Progenitor cell of endocrine pancreas (in vitro differentiated cells): ENCODE measurements at places on chromosomes 16 and 17. TPM values are rescaled to one million over a fixed set of nuclear protein-coding genes. Genes with fewer than 3 reads are reported as not detected.

CCR7 gene
- total RNA-seq = not detected in 2 replicates

PNMT gene
- 2.5 and 3.1 TPM in 2 replicates for total RNA-seq

C16orf96 gene
- total RNA-seq = 1.2 and 1.7 TPM in 2 replicates

KRTAP4-9 gene
- total RNA-seq = not detected in 2 replicates

NBR1 gene
- total RNA-seq = 54.8 and 59.5 TPM in 2 replicates

TRPV2 gene
- 1.3 and 2.1 TPM in 2 replicates for total RNA-seq

MPV17L gene
- 36.9 and 37.6 TPM in 2 replicates for total RNA-seq

TP53TG3D gene
- not detected in 2 replicates for total RNA-seq

C16orf86 gene
- total RNA-seq = 2.5 and 2.6 TPM in 2 replicates

CDRT15 gene
- total RNA-seq = not detected in 2 replicates

SCIMP gene
- not detected in 2 replicates for total RNA-seq

TSEN54 gene
- total RNA-seq = 56.0 and 56.4 TPM in 2 replicates

TTLL6 gene
- 2.9 and 4.0 TPM in 2 replicates for total RNA-seq

ZNF423 gene
- 47.7 and 49.8 TPM in 2 replicates for total RNA-seq

CCL13 gene
- total RNA-seq = not detected in 2 replicates

OR4D1 gene
- not detected in 2 replicates for total RNA-seq

DNAJA2 gene
- total RNA-seq = 62.8 and 63.7 TPM in 2 replicates

TMEM106A gene
- 5.1 and 8.6 TPM in 2 replicates for total RNA-seq

TBC1D28 gene
- total RNA-seq = 0.14 and 0.16 TPM in 2 replicates

CNGB1 gene
- not detected in 2 replicates for total RNA-seq

TP53TG3 gene
- total RNA-seq = not detected in 2 replicates

IGF2BP1 gene
- total RNA-seq = 298 and 326 TPM in 2 replicates

OTOP3 gene
- 0.57 and 0.67 TPM in 2 replicates for total RNA-seq

GNG13 gene
- total RNA-seq = not detected in 2 replicates

CSH1 gene
- not detected in 2 replicates for total RNA-seq

EPN3 gene
- total RNA-seq = 8.5 and 9.1 TPM in 2 replicates

CD300LG gene
- total RNA-seq = not detected in 2 replicates

KIF19 gene
- total RNA-seq = 1.7 and 2.2 TPM in 2 replicates

PIRT gene
- total RNA-seq = not detected in 2 replicates

AKTIP gene
- total RNA-seq = 36.5 and 43.2 TPM in 2 replicates

XPO6 gene
- total RNA-seq = 82.9 and 87.5 TPM in 2 replicates

GRAP gene
- not detected in 2 replicates for total RNA-seq

PRR11 gene
- 21.2 and 24.9 TPM in 2 replicates for total RNA-seq

KRT23 gene
- 2.1 and 3.8 TPM in 2 replicates for total RNA-seq

METRN gene
- total RNA-seq = 98.6 and 107 TPM in 2 replicates

ASIC2 gene
- total RNA-seq = 0.29 and 1.2 TPM in 2 replicates

DLX3 gene
- total RNA-seq = 1.5 and 1.8 TPM in 2 replicates

HOXB1 gene
- total RNA-seq = 0.96 and 2.2 TPM in 2 replicates

SKAP1 gene
- total RNA-seq = 0.69 and 1.0 TPM in 2 replicates

SDK2 gene
- 6.7 and 7.1 TPM in 2 replicates for total RNA-seq

IL32 gene
- total RNA-seq = 2.9 and 4.6 TPM in 2 replicates

GNAO1 gene
- 13.6 and 14.6 TPM in 2 replicates for total RNA-seq

ZG16 gene
- total RNA-seq = not detected in 2 replicates

ARHGAP44 gene
- 12.4 and 12.8 TPM in 2 replicates for total RNA-seq

TTYH2 gene
- 0.69 and 1.1 TPM in 2 replicates for total RNA-seq

USH1G gene
- total RNA-seq = 0.18 and 0.19 TPM in 2 replicates

SLC38A8 gene
- 0.24 and 0.80 TPM in 2 replicates for total RNA-seq

UMOD gene
- total RNA-seq = 0.11 TPM in 1 of 2 replicates, not detected in the other

PITPNM3 gene
- total RNA-seq = 2.8 and 3.3 TPM in 2 replicates

PRR15L gene
- 32.2 and 36.1 TPM in 2 replicates for total RNA-seq

WFIKKN2 gene
- not detected in 2 replicates for total RNA-seq
